Muscle of back (tissue), 13 donors: ENCODE measurements at places on chromosomes 6 and 20. TPM values are rescaled to one million over a fixed set of nuclear protein-coding genes. Genes with fewer than 3 reads are reported as not detected.
A peak's percentile ranks its signal among the peaks of the same experiment; 100 is the strongest.

DNA sequence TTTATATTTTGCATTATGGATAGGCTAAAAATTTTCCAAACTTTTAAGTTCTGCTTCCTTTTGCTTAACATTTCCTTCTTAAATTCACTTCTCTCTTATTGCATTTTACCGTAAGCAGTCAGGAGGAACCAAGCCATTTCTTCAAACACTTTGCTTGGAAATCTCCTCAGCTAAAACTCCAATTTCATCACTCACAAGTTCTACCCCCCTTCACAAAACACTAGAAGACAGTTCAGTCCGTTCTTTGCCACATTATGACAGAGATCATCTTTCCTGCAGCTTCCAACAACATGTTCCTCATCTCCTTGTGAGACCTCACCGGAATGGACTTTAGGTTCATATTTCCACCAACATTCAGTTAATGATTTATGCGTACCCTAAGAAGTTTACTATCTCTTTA is 79.2 kb upstream of the LY86 start:
- no peak for DNase-seq

- DNase-seq = no peak
These were observed 316.2 kb downstream of the ADGRB3 start for GRCh38 chr6:68951270-68951669.

DNA sequence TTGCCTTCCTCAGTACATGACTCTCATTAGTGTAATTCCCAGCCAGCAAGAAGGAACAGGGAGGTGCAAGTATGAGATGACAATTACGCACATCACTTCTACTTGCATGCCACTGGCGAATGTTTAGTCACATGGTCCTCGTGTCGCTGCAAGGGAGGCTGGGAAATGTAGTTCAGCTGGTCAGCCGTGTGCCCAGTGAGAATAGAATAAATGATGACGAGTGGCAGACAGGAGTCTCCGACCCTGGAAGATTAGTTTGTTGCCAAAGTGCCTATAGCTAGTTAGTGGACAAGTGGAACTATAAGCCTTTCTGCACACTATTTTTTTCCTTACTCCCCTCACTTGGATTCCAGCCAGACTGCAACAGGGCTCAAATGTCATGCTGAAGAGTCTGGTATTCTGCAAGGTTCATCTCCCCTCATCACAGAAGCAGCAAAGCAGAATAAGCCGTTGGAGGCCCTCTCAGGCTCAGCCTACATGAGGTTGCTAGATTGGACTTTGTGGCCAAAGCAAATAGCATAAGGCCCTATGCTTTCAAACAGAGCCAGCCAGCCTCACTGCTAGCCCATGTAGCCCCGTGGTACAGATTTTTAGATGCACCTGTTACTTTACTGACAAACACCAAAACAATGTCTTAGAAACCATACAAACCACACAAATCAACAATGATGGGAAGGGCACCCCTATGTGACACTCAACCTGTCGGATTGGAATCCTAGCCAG is 9.7 kb downstream of the LINC00237 start:
- no peak for DNase-seq

GRCh38 chr6:149166747-149167146 is 150.8 kb upstream of the TAB2 start:
- DNase-seq = no peak

- no peak for DNase-seq
These were observed 218.5 kb downstream of the SIM1 start for GRCh38 chr6:100246206-100246605.

DNA sequence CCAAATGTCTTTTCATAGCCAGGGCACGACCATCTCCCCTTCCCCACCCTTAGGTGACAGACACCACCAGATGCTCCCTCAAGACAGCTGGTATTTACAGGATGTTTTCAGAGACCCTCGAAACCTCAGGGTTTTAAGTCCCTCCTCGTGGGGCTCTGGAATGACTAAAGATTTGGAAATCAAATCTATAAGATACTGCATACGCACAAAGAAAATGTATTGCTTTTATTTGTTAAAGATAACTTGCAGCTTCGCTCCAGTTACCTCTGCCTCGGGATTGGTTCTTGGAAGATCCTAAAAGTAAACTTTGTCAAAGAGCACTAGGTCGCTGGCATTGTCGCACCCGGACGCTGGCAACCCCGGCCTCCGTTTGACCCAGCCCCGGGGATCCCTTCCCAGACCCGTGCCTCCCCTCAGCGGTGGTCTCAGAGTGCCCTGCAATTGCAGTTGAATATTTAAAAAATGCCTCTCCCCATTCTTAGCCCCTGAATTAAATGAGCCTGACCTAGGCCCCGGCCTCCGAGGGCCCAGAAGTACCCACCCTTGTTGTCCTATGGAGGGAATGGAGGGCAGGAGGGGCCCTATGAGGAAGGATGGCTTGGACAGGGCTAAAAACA is 7.1 kb downstream of the PAX1 start:
- no peak for DNase-seq

DNA sequence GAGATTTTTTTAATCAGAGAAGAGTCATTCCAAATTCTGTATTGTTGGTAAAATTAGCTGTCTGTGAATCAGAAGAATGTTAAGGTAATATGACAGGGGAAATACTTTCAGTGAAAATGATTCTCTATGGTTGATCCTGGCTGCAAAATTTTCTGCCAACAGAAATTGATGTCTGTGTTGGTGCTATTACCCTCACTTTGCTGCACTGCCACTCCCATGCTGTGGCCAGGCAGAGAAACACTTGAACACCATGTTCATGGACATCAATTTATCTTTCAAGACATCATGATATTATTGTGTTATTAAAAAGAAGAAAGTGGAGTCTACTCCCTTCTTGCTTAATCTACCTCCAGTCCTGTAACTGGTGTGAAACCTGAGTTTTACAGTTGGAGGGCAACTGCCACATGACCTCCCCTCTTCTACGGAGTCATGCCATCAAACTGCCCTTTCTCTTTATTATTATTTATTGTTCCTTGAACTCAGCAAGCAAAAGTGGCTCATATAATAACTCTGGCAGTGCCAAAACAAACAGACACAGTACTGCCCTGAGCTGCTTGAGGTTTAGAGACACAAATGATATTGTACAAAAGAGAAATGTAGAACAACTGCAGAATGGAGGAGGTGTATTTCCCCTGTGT is 288.0 kb upstream of the JAG1 start:
- DNase-seq = no peak

GRCh38 chr6:107941627-107942026 is 16.4 kb downstream of the SEC63 start:
- DNase-seq = no peak

DNA sequence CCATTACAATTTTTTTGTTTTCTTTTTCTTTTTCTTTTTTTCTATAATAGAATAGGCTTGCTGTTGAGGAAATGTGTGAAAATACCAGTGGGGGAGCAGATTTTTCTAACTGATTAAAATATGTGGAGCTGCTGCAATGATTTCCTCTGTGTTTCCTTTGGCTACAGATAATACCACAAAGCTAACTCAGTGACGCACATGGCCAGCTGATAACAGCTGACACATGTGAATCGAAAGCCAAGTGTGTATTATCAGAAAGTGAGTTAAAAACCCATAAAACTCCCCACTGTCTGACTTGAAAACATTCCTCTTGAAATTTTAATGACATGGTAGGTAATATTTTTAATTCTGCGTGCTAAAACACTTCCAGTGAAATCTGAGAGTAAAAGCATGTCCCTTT is 70.8 kb upstream of the AHI1 start:
- DNase-seq = peak; percentile 54

- DNase-seq = peak; percentile 10
These were observed 236.2 kb downstream of the GRM1 start for GRCh38 chr6:146265056-146265455.

- no peak for DNase-seq
These were observed 9.3 kb upstream of the BCAS1 start for GRCh38 chr20:54079652-54080051.

DNA sequence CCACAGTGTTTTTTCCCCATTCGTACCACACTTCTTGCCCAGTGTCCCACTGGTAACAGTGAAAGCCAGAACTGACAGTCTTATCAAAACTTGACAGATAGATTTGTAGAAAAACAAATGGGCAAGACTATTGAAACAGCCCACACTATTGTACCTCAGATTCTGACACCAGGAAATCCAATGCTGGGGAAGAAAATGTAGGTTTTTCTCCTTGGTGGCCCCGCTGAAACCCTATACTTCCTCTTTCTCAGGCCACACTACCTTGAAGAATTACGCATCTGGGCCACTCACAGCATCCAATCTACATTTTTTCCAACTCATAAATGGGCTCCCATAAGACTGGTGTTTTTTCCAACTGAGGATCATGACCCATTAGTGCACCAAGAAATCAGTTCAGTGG is 90.9 kb upstream of the HDDC2 start:
- no peak for DNase-seq

DNA sequence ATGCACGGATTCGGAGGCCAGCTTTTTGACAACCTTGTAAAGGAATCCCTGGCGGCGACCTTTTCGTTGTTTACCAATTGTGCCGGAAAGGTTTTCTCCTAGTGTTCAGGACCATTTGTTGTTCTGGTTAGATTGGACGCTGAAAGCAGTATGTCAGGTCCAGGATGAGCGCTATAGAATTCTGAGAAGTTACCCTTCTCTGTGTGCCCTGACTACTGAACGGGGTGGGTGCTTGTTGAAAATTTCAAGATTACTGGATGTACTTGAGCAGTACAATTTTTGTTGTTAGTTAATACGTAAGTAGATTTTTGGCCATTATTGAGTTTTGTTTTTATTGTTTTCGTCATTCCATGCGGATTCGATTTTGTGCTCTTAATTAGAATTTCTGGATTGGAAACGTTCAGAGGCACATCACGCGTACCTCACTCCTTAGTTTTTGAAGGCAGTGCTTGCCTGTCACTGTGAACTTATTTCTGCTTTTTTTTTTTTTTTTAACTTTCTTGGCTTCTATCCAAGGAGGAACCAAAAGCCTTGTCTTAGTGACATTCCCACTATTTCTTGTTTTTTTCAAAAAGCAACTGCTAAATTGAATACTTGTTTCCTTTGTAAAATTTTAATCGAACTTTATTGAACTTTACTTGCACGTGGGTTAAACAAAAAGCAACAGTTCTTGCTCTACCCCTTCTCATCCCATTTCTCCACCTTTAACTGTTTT is 898 bp downstream of the XRN2 start:
- peak; percentile 30 for DNase-seq

- no peak for DNase-seq
These were observed 304.3 kb upstream of the SUPT3H start for GRCh38 chr6:45681860-45682511.

- no peak for DNase-seq
These were observed 8.0 kb upstream of the SIM1 start for GRCh38 chr6:100472674-100473073.

DNA sequence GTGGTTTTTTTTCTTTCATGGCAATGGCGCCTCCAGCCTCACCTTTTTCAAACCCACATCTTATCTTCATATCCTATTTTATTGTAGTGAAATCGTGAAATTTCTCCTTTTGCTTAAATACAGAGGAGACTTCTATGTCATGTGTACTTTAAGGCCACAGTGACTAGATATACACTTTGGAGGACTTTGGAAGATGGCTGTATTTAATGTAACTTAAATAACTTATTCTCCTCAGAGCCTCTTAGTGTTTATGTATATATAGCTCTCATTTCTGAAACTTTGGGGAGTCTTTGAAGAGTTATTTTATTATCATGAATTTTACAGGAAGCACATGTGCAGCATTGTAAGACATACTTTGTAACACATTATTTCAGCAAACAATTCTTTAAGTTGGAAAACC is 968 bp downstream of the LAMA2 start:
- DNase-seq = peak; percentile 56

DNA sequence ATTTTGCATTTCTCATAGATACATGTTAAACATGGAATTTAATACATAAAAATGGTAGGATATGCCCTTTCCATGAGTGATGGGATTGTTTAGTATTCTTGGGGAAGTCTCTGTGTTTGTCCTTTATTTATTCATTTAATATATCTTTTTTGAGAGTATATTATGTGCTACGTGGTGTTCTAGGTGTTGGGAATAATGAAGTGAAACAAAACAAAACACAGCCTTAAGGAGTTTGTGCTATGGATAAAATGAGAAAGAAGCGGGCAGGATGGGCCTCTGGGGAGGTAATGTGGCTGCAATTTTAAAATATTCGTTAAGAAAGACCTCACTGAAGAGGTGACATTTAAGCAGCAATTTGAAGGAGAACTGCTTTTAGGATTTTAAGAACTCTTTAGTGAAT is 851.5 kb downstream of the MAFB start:
- DNase-seq = no peak

GRCh38 chr20:33945391-33946081 is 48.2 kb upstream of the RALY start:
- no peak for DNase-seq

- DNase-seq = peak; percentile 35
These were observed 168.5 kb upstream of the ID4 start for GRCh38 chr6:19668710-19669109.

- DNase-seq = no peak
These were observed 10.6 kb downstream of the ARMH2 start for GRCh38 chr6:24788031-24788665.

DNA sequence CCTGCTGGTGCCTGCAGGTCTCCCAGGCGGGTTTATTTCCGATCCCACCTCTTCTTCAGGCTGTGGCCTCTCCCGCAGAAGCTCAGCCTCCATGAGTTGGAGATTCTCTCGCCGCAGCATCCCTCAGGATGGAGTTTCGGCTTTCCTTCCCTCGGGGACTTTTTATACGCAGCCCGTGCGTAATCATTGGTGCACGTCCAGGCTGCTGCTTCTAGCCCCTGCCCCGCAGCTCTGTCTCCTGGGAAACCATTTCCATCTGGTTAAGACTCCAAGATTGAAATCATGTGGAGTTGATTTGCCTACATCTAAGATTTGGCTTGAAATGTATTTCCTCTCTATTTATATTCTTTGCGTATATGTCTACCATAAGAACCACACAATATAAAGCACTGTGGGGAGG is 46.7 kb upstream of the CARMIL1 start:
- peak; percentile 69 for DNase-seq

- DNase-seq = no peak
These were observed 105.8 kb downstream of the SULF2 start for GRCh38 chr20:47679462-47679861.

GRCh38 chr6:133957780-133958242 is 4.8 kb downstream of the TBPL1 start:
- DNase-seq = no peak

DNA sequence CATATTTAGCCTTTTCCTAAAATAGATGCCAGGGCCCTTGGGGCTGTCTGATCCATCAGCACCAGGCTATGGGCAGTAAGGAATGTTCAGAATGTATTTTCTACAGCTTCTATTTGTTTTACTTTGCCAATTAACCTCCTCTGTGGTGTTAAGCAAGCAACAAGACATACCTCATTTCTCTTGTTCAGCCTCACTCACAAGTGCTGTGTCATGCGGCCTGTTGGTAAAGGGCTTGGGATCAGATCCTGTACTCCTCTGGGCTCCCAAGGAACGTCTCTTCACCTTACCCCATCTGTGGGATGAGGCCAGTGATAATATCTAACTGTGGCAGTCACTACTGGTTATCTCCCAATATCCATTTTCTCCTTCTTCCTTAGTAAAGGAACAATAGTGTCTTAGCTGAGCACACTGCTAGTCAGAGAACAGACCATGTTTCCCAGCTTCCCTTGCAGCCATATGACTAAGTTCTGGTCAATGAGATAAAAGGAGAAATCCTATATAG is 7.0 kb upstream of the DSTN start:
- peak; percentile 72 for DNase-seq

PTCRA gene
- polyA plus RNA-seq = not detected

C6orf132 gene
- 0.46 TPM for polyA plus RNA-seq

TPD52L1 gene
- 40.1 TPM for polyA plus RNA-seq

PRKN gene
- polyA plus RNA-seq = 2.5 TPM

SLC24A3 gene
- 19.9 TPM for polyA plus RNA-seq

RCAN2 gene
- polyA plus RNA-seq = 7.2 TPM

ZNF391 gene
- 4.9 TPM for polyA plus RNA-seq

TCP11 gene
- 0.15 TPM for polyA plus RNA-seq

ADGRF4 gene
- not detected for polyA plus RNA-seq

IMPG1 gene
- 0.22 TPM for polyA plus RNA-seq

HCK gene
- polyA plus RNA-seq = 4.7 TPM

KAT14 gene
- 14.9 TPM for polyA plus RNA-seq

OPN5 gene
- polyA plus RNA-seq = 0.32 TPM
